GM12878 (cell line): ENCODE measurements at places on chromosomes 2 and 18. TPM values are rescaled to one million over a fixed set of nuclear protein-coding genes. Genes with fewer than 3 reads are reported as not detected.

The ZNF804A gene
- 0.70 and 1.0 TPM in 2 replicates for polyA plus RNA-seq

The FLACC1 gene
- 0.30 TPM in 1 of 2 replicates, not detected in the other for polyA plus RNA-seq

The DLX2 gene
- not detected in 2 replicates for polyA plus RNA-seq

The SMPD4 gene
- 82.0 and 84.5 TPM in 2 replicates for polyA plus RNA-seq

The ZBTB7C gene
- polyA plus RNA-seq: not detected in 2 replicates

The GCG gene
- not detected in 2 replicates for polyA plus RNA-seq

The VIT gene
- polyA plus RNA-seq: not detected in 2 replicates

The TANC1 gene
- polyA plus RNA-seq: 0.16 and 0.47 TPM in 2 replicates

The SERPINB2 gene
- 11.9 and 13.4 TPM in 2 replicates for polyA plus RNA-seq

The TNS1 gene
- 0.02 TPM in 1 of 2 replicates, not detected in the other for polyA plus RNA-seq

The IFIH1 gene
- 8.4 and 24.9 TPM in 2 replicates for polyA plus RNA-seq

The CMPK2 gene
- polyA plus RNA-seq: 0.11 and 1.5 TPM in 2 replicates

DNA sequence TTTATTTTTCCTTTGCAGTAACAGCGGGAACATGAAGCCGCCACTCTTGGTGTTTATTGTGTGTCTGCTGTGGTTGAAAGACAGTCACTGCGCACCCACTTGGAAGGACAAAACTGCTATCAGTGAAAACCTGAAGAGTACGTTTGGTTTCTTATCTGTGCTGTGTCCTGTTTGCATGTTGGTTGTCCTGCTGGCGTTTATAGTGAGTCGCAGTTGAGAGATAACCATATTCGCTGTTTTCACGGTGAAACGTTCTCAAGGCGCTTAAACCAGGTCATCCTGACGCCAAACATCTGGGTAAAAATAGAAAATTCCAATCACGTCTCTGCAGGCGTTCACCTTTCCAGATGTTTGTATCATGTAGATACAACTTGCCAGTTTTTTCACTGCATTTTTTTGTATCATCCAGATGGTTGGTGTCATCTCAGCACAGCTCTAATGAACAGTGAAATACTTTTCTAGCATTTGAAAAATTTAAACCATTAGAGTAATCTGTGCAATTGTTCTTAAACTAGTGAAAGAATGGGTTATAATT lies 21.2 kb downstream of the CLUL1 start:
- no peak for DNase-seq

DNA sequence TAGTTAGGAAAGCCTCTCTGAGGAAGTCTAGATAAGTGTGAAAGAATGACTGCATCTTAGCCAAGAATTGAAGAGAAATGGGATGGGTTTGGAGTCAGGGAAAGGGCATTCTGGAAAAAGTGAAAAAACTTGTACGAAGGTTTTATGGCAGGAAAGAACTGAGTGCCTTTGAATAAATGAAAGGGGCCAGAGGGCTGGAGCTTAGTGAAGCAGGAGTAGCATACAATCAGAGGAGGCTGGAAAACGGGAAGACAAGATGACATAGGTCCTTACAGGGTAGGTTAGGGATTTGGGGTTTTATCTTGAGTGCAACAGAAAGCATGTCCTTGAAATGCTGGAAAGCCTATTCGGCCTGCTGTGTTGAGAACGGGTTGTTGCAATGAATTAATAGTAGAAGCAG lies 152.6 kb upstream of the RND3 start:
- no peak for DNase-seq

GRCh38 chr2:96770442-96771202 lies 9.9 kb downstream of the CNNM4 start:
- DNase-seq: no peak

- DNase-seq: peak; percentile 46
Measured at GRCh38 chr2:61670591-61671501, 132.7 kb upstream of the XPO1 start.

GRCh38 chr18:75314606-75315005 lies 104.0 kb downstream of the TSHZ1 start:
- no peak for DNase-seq

DNA sequence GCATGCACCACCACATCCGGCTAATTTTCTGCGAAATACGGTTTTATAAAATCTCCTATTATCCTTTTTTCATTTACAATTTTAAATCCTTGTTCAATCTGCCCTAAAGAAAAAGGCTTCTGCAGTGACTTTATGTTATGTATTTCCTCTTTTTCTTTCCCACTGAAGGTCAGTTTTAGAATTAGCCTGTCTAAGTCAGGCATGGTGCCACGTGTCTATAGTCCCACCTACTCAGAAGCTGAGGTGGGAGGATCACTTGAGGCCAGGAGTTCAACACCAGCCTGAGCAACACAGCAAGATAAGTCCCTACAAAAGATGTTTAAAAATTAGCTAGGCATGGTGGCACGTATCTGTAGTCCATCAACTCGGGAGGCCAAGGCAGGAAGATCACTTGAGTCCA lies 39.8 kb upstream of the TNFRSF11A start:
- DNase-seq: no peak

GRCh38 chr2:72574886-72575285 lies 250.9 kb downstream of the EXOC6B start:
- DNase-seq: no peak

GRCh38 chr2:12514631-12515437 lies 201.9 kb upstream of the TRIB2 start:
- DNase-seq: no peak

- no peak for DNase-seq
Measured at GRCh38 chr2:45006942-45007287, 2.3 kb downstream of the SIX2 start.

DNA sequence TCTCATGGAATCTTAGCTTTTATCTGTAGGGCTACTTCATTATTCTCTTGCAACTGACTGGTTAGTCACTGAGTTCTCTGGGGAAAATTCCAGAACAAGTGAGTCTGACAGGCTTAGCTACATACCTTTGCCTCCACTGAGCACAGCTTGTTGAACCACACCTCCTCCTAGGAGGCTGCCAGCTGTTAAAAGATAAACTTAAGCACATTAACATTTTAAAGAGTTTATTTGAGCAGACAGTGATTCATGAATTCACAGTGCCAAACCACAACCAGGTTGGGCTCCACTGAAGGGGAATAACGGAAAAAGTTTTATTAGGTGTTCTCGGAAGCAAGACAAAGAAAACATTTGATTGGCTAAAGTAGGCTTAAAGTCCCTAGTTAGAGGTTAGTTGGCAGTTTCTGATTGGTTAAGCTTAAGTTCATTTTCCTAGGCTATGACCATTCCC lies 12.5 kb upstream of the SLC38A11 start:
- DNase-seq: no peak

DNA sequence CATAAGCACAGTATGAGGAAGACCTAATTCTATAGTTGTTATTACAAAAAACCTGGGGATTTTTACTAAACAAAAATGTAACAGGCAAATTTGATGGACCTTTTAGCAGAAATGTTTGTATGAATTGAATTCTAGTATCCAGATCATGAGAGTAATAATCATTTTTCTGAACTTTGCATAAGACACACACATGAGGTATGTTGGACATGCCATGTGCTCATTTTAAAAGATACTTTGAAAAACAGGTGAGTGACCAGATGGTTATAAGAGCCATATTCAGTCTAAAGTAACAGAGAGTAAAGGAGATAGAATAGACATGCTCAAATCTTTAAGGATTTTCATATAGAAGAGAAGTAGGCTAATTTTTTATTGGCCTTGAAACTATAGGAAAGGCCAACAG lies 663.6 kb downstream of the NRXN1 start:
- no peak for DNase-seq

GRCh38 chr18:11268153-11268552 lies 118.8 kb upstream of the PIEZO2 start:
- DNase-seq: no peak

DNA sequence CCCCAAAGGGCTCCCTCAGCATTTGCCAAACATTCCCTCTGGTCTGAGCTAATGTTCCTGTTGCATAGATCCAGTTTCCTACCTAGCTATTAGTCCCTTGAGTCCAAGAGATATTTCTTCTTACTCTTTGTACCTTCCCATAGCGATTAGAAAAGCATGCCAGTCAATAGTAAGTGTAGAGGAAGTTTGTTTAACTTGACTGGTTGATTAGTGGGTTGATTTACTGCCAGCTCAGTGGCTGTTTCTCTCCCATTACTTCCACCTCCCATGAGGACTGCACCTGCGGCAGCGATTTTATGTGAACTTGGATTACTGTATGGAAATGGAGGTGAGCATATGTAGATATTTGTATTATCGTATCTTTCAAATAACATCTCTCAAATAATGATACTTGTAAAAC lies 1748.4 kb upstream of the CELF4 start:
- no peak for DNase-seq

DNA sequence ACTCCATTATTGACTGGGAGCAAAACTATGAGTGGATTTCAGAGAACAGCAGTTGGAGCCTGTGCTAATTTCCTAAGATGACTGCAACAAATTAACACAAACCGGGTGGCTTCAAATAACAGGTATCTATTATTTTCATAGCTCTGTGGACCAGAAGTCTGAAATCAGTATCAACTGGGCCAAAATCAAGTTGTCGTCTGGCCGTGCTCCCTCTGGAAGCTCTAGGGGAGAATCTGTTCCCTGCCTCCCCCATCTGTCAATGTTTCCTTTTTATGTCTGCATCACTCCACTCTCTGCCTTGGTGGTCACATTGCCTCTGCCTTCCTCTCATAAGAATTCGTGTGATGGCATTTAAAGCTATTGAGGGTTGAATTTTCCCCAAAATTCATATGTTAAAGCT lies 269.8 kb downstream of the TMX3 start:
- DNase-seq: no peak

GRCh38 chr18:11905613-11906012 lies 2.5 kb downstream of the MPPE1 start:
- DNase-seq: no peak

DNA sequence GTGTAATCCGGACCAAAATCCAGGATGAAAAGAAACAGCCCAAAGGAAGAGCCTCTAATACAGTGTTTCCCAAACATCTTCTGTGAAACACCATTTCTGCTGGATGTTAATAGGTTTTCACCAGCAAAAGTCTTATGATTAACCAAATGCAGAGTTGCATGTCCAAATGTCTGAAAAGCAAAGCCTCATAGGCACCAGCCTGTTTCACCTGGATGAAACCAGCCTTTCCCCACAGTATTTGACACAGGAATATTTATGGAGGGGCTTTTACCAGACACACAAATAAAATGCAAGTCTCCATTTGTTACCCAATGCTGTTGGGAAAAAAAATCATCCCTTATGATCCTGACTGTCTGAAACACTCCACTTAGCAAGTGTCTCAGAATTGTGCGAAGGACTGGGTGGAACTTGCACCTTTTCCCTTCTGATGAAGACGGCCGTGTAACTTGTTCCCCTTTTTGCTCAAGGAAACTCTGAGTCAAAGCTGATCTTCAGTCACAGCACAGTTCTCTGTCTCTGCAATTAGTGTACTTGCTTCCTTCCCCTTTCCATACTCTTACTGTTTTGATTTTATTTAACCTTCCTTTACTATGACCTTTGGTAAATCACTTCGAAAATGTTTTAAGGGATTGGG lies 70.3 kb upstream of the IL1R2 start:
- DNase-seq: no peak

DNA sequence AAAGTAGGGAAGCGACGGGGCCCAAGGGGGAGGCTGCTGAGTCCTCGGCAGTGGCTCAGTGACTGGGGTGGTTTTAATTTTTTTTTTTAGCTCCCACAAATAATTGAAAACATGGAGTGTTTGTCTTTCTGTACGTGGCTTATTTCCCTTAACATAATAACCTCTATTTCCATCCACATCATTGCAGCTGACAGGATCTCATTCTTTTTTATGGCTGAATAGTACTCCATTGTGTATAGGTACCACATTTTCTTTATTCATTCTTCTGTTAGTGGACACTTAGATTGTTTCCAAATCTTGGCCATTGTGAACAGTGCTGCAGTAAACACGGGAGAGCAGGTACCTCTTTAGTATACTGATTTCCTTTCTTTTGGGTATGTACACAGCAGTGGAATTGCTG lies 65.1 kb downstream of the ASAP2 start:
- DNase-seq: no peak

GRCh38 chr18:58407263-58407648 lies 221.6 kb downstream of the ALPK2 start:
- no peak for DNase-seq

GRCh38 chr18:79930020-79930642 lies 21.3 kb downstream of the SLC66A2 start:
- DNase-seq: no peak

- no peak for DNase-seq
Measured at GRCh38 chr2:1728821-1729220, 15.5 kb downstream of the PXDN start.

DNA sequence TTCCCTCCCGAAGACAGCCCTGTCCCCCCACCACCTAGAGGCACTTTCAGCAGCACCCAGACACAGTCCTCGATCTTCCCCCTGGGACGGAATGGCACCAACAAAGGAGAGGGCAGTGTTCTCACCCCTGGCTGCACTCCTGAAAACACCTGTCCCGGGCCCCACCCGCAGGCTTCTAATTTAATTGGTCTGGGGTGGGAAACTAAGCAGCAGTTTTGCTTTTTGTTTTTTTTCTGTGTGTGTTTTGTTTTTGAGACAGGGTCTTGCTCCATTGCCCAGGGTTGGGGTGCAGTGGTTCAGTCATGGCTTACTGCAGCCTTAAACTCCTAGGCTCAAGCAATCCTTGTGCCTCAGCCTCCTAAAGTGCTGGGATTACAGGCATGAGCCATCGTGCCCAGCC lies 38.4 kb upstream of the REL start:
- no peak for DNase-seq

- no peak for DNase-seq
Measured at GRCh38 chr2:57880967-57881366, 165.6 kb upstream of the VRK2 start.

GRCh38 chr2:128380061-128380889 lies 61.6 kb upstream of the HS6ST1 start:
- DNase-seq: no peak

- no peak for DNase-seq
Measured at GRCh38 chr2:73922681-73923080, 4.0 kb upstream of the DGUOK start.

- DNase-seq: no peak
Measured at GRCh38 chr2:147836099-147836498, 8.7 kb upstream of the ACVR2A start.

- no peak for DNase-seq
Measured at GRCh38 chr2:134347756-134348155, 93.9 kb downstream of the MGAT5 start.

DNA sequence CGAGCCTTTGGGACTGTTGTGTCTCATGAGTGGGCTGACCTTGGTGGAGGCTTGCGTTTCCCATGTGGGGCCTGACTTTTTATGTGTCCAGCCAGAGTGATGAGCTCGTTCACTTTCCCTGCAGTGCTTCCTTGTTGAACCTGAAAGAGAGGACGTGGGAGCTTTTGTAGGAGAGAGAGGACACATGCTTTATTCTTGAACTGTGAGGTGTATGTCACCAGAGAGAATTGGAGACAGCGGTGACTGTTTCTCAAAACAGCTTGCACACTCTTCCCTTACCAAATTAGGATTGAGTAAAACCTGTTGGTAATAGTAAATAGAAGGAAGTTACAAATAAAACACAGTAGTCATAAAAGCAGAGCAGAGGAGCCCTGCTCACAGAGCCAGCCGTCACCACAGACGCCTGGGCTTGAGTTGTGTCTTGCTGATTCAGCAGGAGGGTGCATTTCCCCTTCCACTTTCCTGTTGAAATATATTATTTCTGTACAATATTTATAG lies 60.7 kb downstream of the INPP4A start:
- no peak for DNase-seq
